ENCODE measurements at places on chromosomes 11 and 22. TPM values are rescaled to one million over a fixed set of nuclear protein-coding genes. Genes with fewer than 3 reads are reported as not detected.

OMP gene
- total RNA-seq, result not detected

TREH gene
- total RNA-seq, result not detected

FADS1 gene
- 96.9 TPM for total RNA-seq

MRGPRF gene
- total RNA-seq, result not detected

GGTLC3 gene
- total RNA-seq, result not detected

DGAT2 gene
- 7.3 TPM for total RNA-seq

MAP6 gene
- not detected for total RNA-seq

CCDC87 gene
- 0.11 TPM for total RNA-seq

SMIM38 gene
- 0.66 TPM for total RNA-seq

ELFN2 gene
- total RNA-seq, result 0.13 TPM

CNGA4 gene
- not detected for total RNA-seq

HOATZ gene
- not detected for total RNA-seq

OR5P2 gene
- total RNA-seq, result not detected

ANGPTL5 gene
- not detected for total RNA-seq

MOGAT2 gene
- not detected for total RNA-seq

PANX3 gene
- total RNA-seq, result not detected

OR52E8 gene
- not detected for total RNA-seq

RIC3 gene
- total RNA-seq, result not detected

PGA4 gene
- total RNA-seq, result not detected

OR10G4 gene
- total RNA-seq, result not detected

NUDT22 gene
- 69.5 TPM for total RNA-seq

GNAZ gene
- total RNA-seq, result 2.1 TPM

BBOX1 gene
- not detected for total RNA-seq

PAMR1 gene
- not detected for total RNA-seq

ACR gene
- total RNA-seq, result 1.1 TPM

TTC12 gene
- total RNA-seq, result 16.9 TPM

MAPK8IP2 gene
- 0.04 TPM for total RNA-seq

KREMEN1 gene
- total RNA-seq, result 1.7 TPM

ANKK1 gene
- total RNA-seq, result 0.27 TPM

OTOG gene
- total RNA-seq, result not detected

RBMXL2 gene
- 0.11 TPM for total RNA-seq

SPON1 gene
- 0.03 TPM for total RNA-seq

SLC29A2 gene
- total RNA-seq, result 6.0 TPM

SPTBN2 gene
- total RNA-seq, result 143 TPM

SYT13 gene
- not detected for total RNA-seq

ARHGEF17 gene
- total RNA-seq, result 3.3 TPM

OR6T1 gene
- not detected for total RNA-seq

OR52N4 gene
- total RNA-seq, result not detected

BDNF gene
- total RNA-seq, result 4.1 TPM

All from A375 (cell line).